H54 (cell line): ENCODE measurements at places on chromosomes 3 and 15.

- no peak for DNase-seq
Measured at GRCh38 chr15:93029836-93030429, 59.1 kb downstream of the RGMA start.

GRCh38 chr3:50278880-50279224, at the start of gene LSMEM2:
Gene LSMEM2, plus strand, starts transcription at chr3:50279087. Its CDS starts 27 bp downstream, at chr3:50279114.
- DNase-seq = no peak

DNA sequence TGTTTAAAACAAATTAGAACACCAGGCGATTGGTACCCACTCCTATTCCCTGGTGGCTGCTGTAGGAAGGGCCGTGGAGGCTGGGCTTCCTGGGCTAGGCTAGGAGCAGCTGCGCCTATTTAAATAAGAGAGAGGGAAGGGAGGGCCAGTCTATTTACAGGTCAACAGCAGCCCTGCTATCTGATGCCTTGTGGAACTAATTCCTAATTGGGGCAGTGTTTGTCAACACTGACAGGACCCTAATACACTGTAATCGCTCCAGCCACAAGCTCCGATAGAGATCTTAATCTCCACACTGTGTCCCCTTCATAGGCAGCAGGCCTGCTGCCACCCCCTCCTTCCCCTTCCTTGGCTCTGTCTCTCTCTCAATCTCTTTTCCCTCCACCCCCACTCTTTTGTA, 116.9 kb upstream of the SOX14 start:
- no peak for DNase-seq

GRCh38 chr15:89993349-89993748, 7.8 kb upstream of the ZNF710 start:
- no peak for DNase-seq

DNA sequence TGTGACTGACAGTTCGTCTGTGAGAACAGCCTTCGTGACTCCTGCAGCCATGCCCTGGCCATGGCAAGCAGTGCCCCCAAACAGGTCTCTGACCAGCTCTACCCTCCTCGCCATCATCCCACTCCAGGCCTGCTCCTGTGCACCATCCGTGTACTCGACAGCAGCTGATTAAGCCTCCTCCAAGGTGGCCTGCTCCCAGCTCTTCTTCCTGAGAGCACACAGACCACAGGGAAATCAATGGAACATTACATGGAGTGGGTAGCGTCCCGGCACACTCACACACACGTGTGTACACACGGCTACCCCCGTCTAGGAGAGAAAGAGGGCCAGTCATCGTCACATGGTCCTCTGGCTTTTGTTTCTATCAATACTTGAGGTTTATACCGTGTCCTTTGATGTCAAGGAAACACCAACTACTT, 21.1 kb downstream of the ANXA2 start:
- no peak for DNase-seq

DNA sequence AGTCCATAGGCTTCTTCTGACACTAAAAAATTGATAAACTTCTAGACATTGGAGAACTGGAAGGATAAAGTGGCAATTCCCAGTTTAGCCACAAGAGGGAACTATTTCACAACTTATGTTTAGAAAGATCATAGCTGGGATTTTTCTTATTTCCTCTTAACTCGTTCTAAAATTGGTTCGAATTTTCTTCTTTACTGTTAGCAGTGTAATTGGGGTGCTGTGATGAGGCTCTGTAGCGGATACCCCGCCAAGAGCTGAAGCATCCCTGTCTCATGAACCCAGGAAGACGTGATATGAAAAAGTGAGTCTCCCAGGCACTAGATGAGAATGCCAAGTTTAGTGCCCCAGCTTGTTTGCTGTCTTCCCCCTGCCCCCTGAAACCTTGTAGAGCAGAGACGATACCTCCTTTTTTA, 85.1 kb downstream of the PDCD6IP start:
- peak; percentile 22 for DNase-seq

GRCh38 chr3:132382267-132382666, 35.0 kb upstream of the DNAJC13 start:
- DNase-seq = no peak

DNA sequence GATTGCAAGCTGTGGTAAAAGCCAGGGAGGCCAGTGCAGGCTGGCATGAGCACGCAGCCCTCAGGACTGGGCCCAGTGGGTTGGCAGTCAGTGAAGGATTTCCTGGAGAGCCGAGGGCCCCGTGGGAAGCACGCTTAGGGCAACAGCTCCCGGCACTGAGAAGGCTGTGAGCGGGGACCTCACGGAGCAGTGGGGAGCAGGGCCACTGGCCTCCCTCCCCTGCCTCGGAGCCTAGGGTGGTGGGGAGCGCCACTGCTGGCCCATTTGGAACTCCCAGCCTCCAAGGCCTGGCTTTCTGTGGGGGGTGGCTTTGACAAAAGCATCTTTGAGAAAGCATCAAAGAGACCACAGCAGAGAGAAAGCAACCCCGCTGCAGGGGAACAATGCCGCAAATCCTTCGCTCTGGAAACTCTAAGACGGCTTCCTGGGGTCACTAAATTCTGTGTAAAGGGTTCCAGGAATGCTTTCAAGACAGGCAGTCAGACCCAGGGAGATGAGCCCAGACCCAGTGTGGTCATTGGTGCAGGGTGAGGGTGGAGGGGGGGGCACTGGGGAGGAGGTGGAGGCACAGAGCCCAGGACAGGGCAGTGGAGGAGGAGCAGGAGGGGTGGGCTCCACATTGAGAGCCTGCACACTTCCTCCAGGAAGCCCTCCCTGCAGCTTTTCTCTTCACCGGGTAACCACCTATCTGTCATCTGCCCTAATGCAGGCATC, 9.5 kb upstream of the APBA2 start:
- no peak for DNase-seq

GRCh38 chr3:126918355-126918821, 64.5 kb upstream of the PLXNA1 start:
- no peak for DNase-seq
